ENCODE measurements at places on chromosomes 5 and 9. TPM values are rescaled to one million over a fixed set of nuclear protein-coding genes. Genes with fewer than 3 reads are reported as not detected.

Gene PCDHA1
- total RNA-seq = 0.42 TPM

Gene TSPAN17
- 20.2 TPM for total RNA-seq

Gene ATP10B
- not detected for total RNA-seq

Gene SPATA31E1
- not detected for total RNA-seq

Gene FOXD4L3
- not detected for total RNA-seq

Gene COQ4
- total RNA-seq = 56.6 TPM

- peak; percentile 8 for DNase-seq
Measured at GRCh38 chr9:27888661-27889295, 315.5 kb upstream of the C9orf72 start.

DNA sequence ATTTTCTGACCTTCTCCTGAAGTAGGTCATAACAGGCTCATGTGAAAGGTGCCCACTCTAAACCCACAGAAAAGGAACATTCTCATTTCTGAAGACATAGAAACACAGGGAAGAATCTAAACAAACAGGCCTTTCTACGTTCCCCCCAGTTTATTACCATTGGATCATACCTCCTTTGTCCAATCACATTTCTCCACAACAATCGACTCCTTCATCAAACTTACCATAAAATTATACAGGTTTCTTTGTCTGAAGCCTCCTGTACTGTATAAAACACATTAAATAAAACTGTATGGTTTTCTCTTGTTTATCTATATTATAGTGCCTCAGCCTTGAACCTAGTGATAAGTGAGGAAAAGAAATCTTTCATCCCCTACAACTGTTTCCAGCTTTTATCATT, 340.7 kb downstream of the ENC1 start:
- no peak for DNase-seq

- no peak for DNase-seq
Measured at GRCh38 chr5:140292212-140293036, 10.5 kb downstream of the PFDN1 start.

- DNase-seq = no peak
Measured at GRCh38 chr5:116778032-116778431, 203.4 kb upstream of the SEMA6A start.

DNA sequence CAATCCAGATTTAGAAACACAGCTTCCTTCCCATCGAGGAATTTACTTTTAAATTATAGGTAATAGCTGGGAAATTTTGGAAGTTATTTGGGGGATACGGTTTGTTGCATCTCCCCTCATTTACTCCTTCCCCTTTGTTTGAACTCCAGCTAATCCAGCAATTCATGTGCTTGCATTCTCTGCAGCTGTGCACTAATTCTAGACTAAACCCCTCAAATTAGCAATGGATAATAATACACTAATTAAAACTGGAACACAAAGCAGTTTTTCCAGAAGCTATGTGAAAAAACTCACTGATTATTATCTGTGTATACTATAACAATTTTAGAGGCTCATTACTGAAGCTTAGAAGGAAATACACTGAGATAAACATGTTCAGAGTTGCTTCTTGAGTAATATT, 751.2 kb upstream of the ZNF608 start:
- DNase-seq = no peak

DNA sequence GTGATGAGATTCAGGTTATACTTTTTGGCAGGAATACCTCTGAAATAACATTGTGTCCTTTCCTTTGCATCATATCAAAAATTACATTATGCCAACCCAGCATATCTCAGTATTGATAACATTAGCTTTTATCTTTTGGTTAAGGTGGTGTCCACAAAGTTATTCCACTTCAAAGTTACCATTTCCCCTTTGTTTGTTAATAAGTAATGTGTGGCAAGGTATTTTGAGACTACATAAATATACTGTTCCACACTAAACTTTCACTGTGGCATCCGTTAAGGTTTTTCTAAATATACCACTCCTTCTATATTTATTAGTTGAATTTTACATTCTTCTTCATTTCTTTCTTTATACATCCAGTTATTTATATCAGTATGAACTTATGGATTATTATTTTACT, 14.1 kb upstream of the ARHGEF37 start:
- no peak for DNase-seq

DNA sequence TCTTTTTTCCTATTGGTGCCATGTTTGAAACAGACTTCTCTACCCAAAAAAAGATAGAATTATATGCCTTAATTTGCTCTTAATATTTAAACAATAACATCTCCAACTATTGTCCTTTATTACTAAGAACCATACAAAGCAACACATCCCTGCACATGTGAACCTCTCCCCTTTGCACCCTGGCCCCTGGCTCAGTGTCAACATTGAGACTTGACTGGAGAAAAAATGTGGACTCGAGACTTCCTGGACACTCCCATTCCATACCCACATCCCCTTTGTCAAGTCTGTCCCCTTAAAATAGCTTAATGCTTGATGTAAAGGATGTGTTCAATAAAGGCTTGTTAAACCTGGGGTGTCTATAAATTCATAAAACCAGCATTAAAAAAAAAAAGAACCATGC, 53.2 kb downstream of the TTC39B start:
- DNase-seq = no peak

GRCh38 chr9:98104445-98104881, 14.6 kb downstream of the TRIM14 start:
- no peak for DNase-seq

DNA sequence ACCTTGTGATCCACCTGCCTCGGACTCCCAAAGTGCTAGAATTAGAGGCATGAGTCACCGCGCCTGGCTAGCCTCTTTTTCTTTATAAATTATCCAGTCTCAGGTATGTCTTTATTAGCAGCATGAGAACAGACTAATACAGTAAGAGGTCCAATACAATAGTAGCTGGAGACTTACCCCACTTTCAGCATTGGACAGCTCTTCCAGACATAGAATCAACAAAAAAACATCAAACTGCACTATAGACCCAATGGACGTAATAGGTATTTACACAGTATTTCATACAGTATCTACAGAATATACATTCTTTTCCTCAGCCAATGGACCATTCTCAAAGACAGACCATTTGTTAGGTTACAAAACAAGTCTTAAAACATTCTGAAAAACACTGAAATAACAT, 6.1 kb upstream of the RCL1 start:
- DNase-seq = no peak

DNA sequence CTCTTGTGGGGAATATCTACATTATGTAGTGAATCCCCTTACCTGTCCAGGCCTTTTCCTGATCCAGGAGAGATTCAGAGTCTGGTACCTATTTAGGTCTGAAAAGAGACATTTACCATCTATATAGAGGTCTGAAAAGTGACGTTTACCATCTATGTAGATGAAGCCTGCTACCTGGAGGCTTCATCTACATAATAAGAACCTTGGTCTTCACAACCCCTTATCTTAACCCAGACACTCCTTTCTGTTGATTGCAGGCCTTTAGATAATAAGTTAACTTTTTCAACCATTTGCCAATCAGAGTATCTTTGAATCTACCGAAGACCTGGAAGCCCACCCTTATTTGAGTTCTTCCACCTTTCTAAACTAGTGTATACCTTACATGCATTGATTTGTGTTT, 113.0 kb upstream of the DMRT1 start:
- no peak for DNase-seq

GRCh38 chr5:54670281-54670680, 152.7 kb downstream of the SNX18 start:
- no peak for DNase-seq
